Activated CD8-positive, alpha-beta T cell treated with anti-CD3 and anti-CD28 coated beads, Interleukin-2, amount 10 ng/mL, durations not matched to agents 7 days and 5 days (primary cell): ENCODE measurements at places on chromosomes 11 and 22.

- H3K4me3 ChIP-seq = no peak overlapping the region
- no peak overlapping the region for H3K27ac ChIP-seq
- peaks cover 43% of the 10 kb centered on the region for H3K4me1 ChIP-seq
Measured at GRCh38 chr11:18615628-18616392, 16.2 kb downstream of the MISFA start.

DNA sequence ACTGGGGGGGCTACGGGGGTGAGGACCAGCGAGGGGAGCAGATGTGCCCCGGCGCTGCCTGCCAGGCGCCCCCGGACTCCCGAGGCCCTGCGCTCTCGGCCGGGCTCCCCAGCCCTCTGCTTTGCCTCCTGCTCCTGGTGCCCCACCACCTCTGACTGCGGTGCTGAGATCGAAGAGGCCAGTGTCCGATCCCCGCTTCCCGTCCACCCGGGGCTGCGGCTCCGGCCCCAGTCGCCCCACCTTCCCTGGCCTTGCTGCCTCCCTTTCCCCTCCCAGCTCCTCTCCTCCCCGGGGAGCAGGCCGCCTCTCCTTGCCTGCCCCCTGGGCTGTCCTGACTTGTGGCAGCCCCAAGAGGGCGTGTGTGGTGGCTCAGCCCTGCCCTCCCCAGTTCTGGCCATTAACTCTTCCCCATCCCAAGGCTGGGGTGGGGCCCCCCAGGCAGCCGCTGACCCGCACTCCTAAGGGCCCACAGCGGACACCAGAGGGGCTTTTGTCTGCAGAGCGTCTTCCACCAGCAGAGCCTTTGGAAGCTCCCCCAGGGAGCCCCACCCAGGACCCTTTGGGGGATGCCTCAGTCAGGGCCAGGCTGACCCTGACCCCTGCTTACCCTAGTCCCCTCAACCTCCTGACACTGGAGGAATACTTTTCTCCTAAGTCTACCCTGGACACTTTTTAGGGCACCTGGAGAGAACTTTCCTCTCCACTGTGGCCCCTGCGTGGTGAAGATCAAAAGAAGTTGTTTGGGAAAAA lies 16.6 kb downstream of the RTN4RL2 start:
- DNase-seq = peak; percentile 40
- no peaks in the 10 kb centered on the region for H3K36me3 ChIP-seq
- peak overlapping the region; percentile 59 for H3K4me3 ChIP-seq
- H3K27ac ChIP-seq = peak overlapping the region; percentile 63
- peaks cover 48% of the 10 kb centered on the region for H3K4me1 ChIP-seq

DNA sequence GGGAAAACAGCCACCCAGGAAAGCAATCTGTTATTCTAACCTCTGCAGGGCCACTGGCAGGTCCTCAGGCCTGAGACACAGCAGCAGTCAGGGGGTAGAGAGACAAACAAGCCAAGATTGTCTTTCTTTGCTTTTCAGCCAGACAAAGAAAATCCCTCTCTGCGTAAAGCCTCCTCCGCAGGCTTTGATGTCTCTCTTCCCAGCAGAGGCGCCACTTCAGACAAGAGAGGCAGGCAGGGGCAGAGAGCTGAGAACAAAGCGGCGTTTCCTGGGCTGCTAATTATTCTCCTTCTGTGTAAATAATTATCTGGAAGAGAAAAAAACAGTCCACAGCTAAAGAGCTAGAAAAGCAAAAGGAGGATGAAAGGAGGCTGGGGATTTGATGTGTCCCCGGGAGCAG lies 102.7 kb upstream of the SEZ6L start:
- no peak overlapping the region for H3K27ac ChIP-seq
- no peaks in the 10 kb centered on the region for H3K36me3 ChIP-seq
- DNase-seq = no peak
- no peak overlapping the region for H3K4me3 ChIP-seq

DNA sequence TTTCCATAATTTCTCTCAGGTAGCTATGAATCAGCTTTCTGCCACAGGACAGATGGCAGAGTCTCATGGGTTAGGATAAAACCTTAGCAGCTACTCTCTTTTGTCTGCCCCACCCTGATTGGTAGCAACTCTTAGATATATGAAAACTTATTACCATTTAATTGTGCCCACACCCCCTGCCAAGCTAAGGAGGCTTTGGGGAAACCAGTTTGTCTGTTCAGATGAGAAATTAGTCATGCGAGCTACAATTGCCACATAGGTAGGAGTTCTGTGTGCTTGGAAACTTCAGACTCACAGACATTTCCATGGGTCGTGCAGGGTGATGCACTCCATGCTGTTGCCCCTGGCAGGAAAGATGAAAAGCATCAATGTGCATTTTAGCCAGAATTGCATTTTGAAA lies 39.9 kb downstream of the CD44 start:
- H3K27me3 ChIP-seq = no peaks in the 10 kb centered on the region
- peaks cover 82% of the 10 kb centered on the region for H3K36me3 ChIP-seq

- H3K36me3 ChIP-seq = peaks cover 6% of the 10 kb centered on the region
- H3K27ac ChIP-seq = no peak overlapping the region
- peaks cover 13% of the 10 kb centered on the region for H3K4me1 ChIP-seq
- H3K4me3 ChIP-seq = no peak overlapping the region
- no peak for DNase-seq
- H3K27me3 ChIP-seq = no peaks in the 10 kb centered on the region
Measured at GRCh38 chr22:21826204-21826603, 41.2 kb downstream of the MAPK1 start.

DNA sequence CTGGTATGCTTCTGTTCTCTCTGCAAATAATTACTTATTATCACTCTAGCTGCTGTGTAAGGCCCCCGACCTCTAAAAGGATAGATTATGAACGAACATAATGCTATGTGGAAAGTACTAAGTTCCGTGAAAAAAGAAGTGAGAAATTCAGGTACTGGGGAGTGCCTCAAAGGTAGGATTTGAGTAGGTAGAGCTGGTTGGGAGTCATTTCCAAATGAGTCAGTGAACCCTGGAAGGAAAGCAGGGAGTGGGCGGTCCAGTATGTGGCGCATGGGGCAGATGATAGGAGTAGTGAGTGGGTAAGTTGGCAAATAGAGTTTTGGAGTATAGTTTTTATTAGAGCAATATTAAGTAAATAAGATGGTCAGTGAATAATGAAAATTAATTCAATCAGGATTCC lies 2.4 kb downstream of the ZC3H12C start:
- H3K36me3 ChIP-seq = no peaks in the 10 kb centered on the region
- H3K4me1 ChIP-seq = peaks cover 12% of the 10 kb centered on the region
- peaks cover 46% of the 10 kb centered on the region for H3K27me3 ChIP-seq
- no peak overlapping the region for H3K27ac ChIP-seq
- DNase-seq = no peak

- H3K4me1 ChIP-seq = peaks cover 27% of the 10 kb centered on the region
- H3K4me3 ChIP-seq = no peak overlapping the region
- no peak for DNase-seq
Measured at GRCh38 chr22:45999379-45999971, 22.5 kb upstream of the WNT7B start.

GRCh38 chr11:1298695-1299492 lies 10.5 kb downstream of the TOLLIP start:
- no peaks in the 10 kb centered on the region for H3K27me3 ChIP-seq
- H3K36me3 ChIP-seq = no peaks in the 10 kb centered on the region
- no peaks in the 10 kb centered on the region for H3K4me1 ChIP-seq
- no peak for DNase-seq

DNA sequence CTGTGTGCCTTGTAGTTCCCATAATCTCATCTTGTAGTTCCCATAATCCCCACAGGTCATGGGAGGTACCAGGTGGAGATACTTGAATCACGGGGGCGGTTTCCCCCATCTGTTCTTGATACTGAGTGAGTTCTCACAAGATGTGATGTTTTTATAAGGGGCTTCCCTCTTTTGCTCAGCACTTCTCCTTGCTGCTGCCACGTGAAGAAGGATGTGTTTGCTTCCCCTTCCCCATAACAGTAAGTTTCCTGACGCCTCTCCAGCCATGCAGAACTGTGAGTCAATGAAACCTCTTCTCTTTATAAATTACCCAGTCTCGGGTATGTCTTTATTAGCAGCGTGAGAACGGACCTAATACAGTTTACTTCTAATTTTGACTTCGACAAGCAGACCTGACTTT lies 14.0 kb upstream of the SMIM38 start:
- H3K27me3 ChIP-seq = peaks cover 2% of the 10 kb centered on the region
- H3K27ac ChIP-seq = no peak overlapping the region
- H3K36me3 ChIP-seq = no peaks in the 10 kb centered on the region
- H3K4me3 ChIP-seq = no peak overlapping the region
- DNase-seq = no peak

DNA sequence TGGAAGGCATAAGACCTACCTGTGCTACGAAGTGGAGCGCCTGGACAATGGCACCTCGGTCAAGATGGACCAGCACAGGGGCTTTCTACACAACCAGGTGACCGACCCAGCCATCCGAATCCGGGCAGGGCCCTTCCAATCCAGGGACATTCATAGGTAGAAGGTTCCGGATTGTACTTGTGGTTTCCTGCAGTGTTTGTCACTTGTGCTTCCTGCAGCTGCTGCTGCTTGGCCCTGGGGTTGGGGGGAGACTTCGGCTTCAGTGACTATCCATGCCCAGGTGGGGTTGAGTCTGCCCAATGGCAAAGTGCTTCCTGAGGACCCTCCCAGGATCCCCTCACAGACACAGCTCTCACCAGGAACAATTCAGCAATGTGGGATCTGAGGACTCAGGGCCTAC lies 2.2 kb downstream of the APOBEC3A start:
- H3K27me3 ChIP-seq = peaks cover 5% of the 10 kb centered on the region
- H3K27ac ChIP-seq = no peak overlapping the region
- peaks cover 26% of the 10 kb centered on the region for H3K4me1 ChIP-seq
- no peaks in the 10 kb centered on the region for H3K36me3 ChIP-seq
- DNase-seq = no peak

DNA sequence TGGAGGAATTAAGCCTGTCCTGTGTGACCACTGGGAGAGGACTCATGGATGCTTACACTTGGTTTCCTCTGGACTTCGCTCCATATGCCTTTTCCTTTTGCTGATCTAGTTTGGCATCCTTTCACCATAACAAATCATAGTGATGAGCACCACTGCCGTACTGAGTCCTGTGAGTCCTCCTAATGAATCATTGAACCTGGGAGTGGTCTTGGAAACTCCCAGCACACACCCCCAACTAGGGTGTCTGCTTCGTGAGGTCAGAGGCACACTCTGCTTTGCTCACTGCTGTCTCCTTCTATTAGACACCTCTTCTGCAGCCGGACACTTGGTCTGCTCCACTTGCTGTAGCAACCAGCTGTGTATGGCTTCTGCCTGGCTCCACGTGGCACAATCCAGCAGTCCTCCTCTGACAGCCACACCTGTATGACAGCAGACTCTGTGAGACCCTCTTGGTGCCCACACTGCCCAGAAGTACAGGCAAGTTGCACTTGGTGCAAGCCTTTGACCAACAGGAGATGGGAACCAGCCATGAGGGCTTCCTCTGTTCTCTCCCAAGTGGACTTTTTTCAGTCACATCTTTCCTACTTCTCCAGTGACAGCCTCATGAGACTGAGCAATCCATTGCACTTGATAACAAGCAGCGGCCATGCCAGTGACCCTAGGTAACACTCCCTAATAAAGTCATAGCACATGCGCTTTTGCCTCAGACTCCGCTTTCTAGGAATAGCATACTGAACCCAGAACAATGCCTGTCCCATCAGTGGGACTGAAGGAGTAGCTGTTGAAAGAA lies 65.0 kb upstream of the HMGXB4 start:
- H3K4me1 ChIP-seq = no peaks in the 10 kb centered on the region
- no peak overlapping the region for H3K4me3 ChIP-seq
- H3K27ac ChIP-seq = no peak overlapping the region
- no peaks in the 10 kb centered on the region for H3K27me3 ChIP-seq
